B cell (primary cell): ENCODE measurements at places on chromosomes 3 and 15.

- no peak overlapping the region for H3K4me3 ChIP-seq
- H3K36me3 ChIP-seq = peaks cover 83% of the 10 kb centered on the region
- no peaks in the 10 kb centered on the region for H3K27me3 ChIP-seq
Measured at GRCh38 chr15:101056366-101057334, 137.5 kb downstream of the LRRK1 start.

DNA sequence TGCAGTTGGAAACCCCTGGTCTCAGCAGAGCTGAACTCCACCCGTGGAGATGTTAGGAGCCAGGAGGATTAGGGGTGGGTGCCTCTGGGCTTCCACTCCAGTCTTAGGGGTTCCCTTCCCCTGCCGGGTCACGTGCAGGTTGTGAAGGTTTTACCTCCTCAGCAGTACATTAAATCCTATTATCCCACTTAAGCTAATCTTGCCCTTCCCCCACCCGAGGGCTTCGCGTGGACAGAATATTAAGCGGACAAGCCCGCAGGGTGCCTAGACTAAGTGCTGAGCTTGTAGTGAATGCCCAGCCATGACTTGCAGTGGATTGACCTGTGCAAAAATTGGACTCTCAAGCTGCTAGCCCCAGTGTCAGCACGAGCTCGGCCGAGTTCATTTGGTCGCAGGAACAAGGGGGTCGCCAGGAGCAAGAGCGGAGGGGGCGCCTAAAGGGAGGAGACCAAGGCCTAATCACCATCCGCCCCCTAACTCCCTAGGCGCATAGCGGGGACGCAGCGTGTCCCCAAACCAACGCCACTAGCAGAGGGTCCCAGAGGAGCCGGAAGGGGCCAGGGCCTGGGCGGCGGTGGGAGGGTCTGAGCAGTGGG lies 498 bp upstream of the SEMA4B start:
- H3K27me3 ChIP-seq = no peaks in the 10 kb centered on the region
- peak overlapping the region; percentile 86 for H3K4me3 ChIP-seq
- peaks cover 58% of the 10 kb centered on the region for H3K4me1 ChIP-seq
- no peaks in the 10 kb centered on the region for H3K36me3 ChIP-seq

DNA sequence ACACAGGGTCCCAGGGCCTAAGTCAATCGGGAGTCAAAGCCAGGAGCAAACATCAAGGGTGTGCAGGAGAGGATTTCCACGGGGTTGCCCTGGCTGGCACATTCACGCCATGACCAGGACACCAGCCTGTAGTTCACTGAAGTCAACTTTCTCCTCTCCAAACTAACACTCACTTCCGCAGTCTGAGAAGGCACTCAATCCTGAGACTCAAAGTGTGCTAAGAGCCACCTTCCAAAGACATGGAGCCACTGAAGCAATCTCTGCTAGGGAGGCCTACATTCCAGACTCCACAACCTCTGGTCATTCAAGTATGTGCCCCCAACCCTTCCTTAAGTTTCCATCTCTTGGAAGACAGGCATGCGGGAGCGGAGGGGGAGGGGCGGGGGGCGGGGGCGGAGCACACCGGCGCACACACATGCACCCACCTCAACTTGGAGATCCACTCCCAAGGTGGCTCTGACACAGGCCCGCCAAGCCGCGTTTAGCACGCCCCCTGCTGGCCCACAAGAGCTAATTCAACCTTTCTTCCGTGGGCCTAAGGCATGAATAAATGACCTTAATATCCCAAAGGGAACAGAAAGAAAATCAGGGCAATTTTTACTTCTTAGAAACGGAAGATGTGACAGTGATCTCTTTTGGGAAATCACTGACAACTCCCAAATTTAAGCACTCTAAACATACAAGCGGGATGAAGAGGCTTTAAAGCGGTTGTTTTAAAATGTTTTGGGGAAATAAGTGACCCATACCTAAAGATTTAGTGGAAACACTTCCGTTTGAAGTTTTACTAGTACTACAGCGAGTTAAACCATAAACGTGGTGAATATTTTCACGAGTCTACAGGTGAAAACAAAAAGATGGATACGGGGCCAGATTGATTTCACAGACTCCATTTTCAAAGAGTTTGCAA lies 162.5 kb upstream of the CHRNA7 start:
- peaks cover 11% of the 10 kb centered on the region for H3K4me1 ChIP-seq
- DNase-seq = peak; percentile 57

- no peaks in the 10 kb centered on the region for H3K36me3 ChIP-seq
- no peak overlapping the region for H3K27ac ChIP-seq
- H3K4me3 ChIP-seq = no peak overlapping the region
Measured at GRCh38 chr3:94272016-94272415, 209.2 kb downstream of the NSUN3 start.

- no peaks in the 10 kb centered on the region for H3K4me1 ChIP-seq
- no peak overlapping the region for H3K4me3 ChIP-seq
- H3K27ac ChIP-seq = no peak overlapping the region
- no peaks in the 10 kb centered on the region for H3K27me3 ChIP-seq
- no peaks in the 10 kb centered on the region for H3K36me3 ChIP-seq
Measured at GRCh38 chr3:181454451-181455027, 257.2 kb upstream of the SOX2 start.

GRCh38 chr3:32684800-32685542 lies at the start of gene CNOT10:
CNOT10 (plus strand) TSS chr3:32685188; CDS start chr3:32685461, 273 bp downstream.
- H3K27me3 ChIP-seq = no peaks in the 10 kb centered on the region
- peak; percentile 97 for DNase-seq
- H3K36me3 ChIP-seq = no peaks in the 10 kb centered on the region
- peak within 1 kb of the TSS; percentile 95 for H3K27ac ChIP-seq

DNA sequence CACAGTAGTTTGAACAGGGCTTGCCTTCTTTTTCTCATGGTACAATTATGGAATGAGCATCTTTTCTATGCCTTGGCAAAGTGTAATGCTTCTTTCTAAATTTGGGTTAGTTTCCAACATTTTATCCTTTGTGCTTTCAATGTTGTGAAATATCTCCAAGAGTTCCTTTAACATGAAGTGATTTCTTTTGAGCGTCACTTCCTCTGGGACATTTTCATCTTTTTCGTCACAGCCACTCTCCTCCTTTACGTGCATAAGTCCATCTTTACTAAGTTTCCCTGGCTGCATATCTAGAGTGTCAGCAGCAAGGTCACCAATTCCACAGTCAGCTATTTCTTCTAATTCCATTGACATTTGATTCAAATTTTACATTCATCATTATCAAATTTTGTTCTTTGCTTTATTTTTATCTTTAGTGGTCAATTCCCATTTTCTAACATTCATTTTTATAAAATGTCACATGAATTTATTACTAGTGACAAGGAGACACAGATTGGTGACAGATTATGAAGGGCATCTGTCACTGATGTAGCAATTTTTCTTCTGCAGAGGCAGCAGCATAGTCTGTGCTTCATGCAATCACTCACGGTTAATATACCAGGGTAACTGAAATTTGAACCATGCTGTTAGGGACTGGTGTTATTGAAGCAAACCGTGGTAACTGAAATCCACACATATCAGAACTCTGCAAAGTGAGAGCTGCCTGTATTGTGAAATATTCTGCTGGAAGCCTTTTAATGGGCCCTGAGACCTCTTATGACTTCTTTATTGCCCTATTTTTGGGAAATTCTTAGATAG lies 126.5 kb upstream of the THBS1 start:
- H3K4me1 ChIP-seq = no peaks in the 10 kb centered on the region
- DNase-seq = no peak
- no peak overlapping the region for H3K27ac ChIP-seq
- H3K27me3 ChIP-seq = no peaks in the 10 kb centered on the region

- H3K4me3 ChIP-seq = no peak overlapping the region
- H3K27ac ChIP-seq = no peak overlapping the region
- no peaks in the 10 kb centered on the region for H3K36me3 ChIP-seq
- no peak for DNase-seq
- no peaks in the 10 kb centered on the region for H3K4me1 ChIP-seq
Measured at GRCh38 chr3:165759041-165759440, 78.2 kb downstream of the BCHE start.

GRCh38 chr15:63041402-63041973 lies 1.1 kb upstream of the TPM1 start:
- H3K36me3 ChIP-seq = no peaks in the 10 kb centered on the region
- DNase-seq = no peak
- H3K4me1 ChIP-seq = peaks cover 26% of the 10 kb centered on the region
- H3K4me3 ChIP-seq = no peak overlapping the region

DNA sequence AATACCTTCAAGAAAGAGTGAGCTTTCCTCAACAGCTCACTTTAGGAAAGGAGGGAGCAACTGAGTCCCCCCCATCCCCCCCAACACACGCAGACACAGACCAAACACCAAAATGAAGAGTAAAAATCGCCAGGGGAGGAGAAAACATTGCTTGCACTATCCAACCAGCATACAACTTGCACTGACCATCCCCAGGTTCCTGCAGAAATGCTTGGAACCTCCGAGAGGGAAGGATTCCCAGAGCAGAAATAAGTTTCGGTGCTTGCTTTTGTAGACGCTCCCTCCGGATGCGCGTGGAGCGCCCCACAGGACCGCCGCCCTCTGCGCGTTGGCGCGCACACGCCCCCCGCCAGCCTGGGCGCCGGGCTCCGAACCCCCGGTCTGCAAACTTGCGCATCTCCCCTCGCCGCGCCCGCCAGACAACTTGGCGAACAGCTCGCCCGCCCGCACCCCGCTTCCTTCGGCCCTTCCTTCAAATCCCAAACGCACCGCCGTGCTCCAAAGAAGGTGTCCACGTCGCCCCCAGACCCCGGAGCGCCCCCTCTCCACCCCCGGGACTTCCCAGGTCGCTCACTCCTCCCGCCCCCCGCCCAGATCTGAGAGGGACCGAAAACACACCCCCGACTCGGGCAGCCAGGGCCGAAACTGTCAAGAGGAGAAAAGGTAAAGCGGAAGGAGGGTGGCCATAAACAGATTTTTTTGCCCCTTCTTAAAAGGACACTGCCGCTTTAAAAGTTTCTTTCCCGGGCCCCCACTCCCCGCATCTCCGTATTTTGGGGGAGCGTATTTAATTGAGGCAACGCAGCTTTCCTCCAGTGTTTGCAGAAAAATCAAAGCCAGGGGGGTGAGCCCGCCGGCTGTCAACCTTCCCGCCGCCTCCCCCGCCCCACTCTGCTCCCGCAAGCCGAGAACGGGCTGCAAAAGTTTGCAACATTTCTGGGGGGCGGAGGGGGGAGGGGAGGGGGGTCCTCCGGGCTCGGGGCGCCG lies 859 bp downstream of the RORA start:
- H3K4me1 ChIP-seq = peaks cover 6% of the 10 kb centered on the region
- no peak overlapping the region for H3K4me3 ChIP-seq
- no peak for DNase-seq
- H3K27me3 ChIP-seq = no peaks in the 10 kb centered on the region

GRCh38 chr3:24683090-24683489 lies 188.4 kb upstream of the THRB start:
- no peak for DNase-seq
- no peak overlapping the region for H3K4me3 ChIP-seq
- no peaks in the 10 kb centered on the region for H3K36me3 ChIP-seq
- H3K27ac ChIP-seq = no peak overlapping the region
- H3K4me1 ChIP-seq = peaks cover 3% of the 10 kb centered on the region

- no peaks in the 10 kb centered on the region for H3K4me1 ChIP-seq
- no peaks in the 10 kb centered on the region for H3K36me3 ChIP-seq
- no peak for DNase-seq
- no peak overlapping the region for H3K4me3 ChIP-seq
Measured at GRCh38 chr3:62995119-62995518, 119.9 kb upstream of the CADPS start.

- no peak overlapping the region for H3K4me3 ChIP-seq
- no peaks in the 10 kb centered on the region for H3K27me3 ChIP-seq
- H3K27ac ChIP-seq = no peak overlapping the region
- no peaks in the 10 kb centered on the region for H3K36me3 ChIP-seq
- no peak for DNase-seq
- H3K4me1 ChIP-seq = no peaks in the 10 kb centered on the region
Measured at GRCh38 chr3:137854533-137855261, 90.6 kb downstream of the SOX14 start.

GRCh38 chr15:69096196-69096595 lies 64.2 kb upstream of the GLCE start:
- H3K4me3 ChIP-seq = no peak overlapping the region
- H3K36me3 ChIP-seq = no peaks in the 10 kb centered on the region
- no peak overlapping the region for H3K27ac ChIP-seq
- DNase-seq = no peak
- H3K27me3 ChIP-seq = no peaks in the 10 kb centered on the region
- no peaks in the 10 kb centered on the region for H3K4me1 ChIP-seq

DNA sequence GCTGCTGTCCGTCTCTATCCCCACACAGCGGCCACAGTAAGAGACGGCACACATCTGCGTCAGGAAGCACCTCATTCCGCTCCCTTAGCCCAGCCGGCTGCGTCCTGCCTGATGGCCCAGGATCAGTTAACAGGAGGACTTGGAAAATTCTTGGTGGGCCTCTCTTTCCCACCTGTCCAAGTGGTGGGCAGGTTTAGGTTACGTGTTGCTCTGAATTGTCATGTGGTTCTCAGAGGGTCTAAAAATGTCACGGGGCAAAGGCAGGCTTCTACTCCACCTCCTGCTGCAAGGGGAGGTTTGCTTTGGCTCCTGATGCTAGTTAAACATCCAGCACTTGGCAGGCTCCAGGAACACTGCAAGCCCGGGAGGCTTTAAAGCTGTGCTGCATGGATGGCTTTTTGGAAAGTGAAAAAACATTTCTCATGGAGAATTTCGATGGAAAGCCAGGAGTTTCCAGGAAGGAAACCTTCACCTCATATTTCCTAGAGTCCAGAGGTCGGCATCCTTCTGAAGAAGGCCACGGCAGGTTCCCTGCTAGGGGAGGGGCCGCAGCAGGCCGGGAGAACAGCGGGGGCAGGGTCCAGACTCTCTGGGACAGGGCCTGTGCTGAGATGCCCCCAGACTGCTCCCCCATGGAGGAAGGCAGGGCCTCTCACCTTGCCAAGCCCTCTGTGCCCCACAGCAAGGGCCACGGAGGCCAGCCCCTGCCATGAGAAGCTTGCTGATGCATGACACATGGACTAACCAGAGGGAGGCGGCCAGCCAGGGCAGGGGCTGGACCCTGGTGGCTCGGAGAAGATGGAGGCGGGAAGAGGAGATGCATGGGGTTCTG lies 10.8 kb downstream of the CTSH start:
- H3K4me3 ChIP-seq = no peak overlapping the region
- no peaks in the 10 kb centered on the region for H3K27me3 ChIP-seq
- H3K27ac ChIP-seq = no peak overlapping the region
- H3K36me3 ChIP-seq = peaks cover 76% of the 10 kb centered on the region
- H3K4me1 ChIP-seq = peaks cover 35% of the 10 kb centered on the region

- no peak for DNase-seq
- no peak overlapping the region for H3K27ac ChIP-seq
- H3K27me3 ChIP-seq = peaks cover 10% of the 10 kb centered on the region
- no peaks in the 10 kb centered on the region for H3K36me3 ChIP-seq
- H3K4me1 ChIP-seq = peaks cover 8% of the 10 kb centered on the region
Measured at GRCh38 chr3:39191111-39191510, 1.3 kb downstream of the XIRP1 start.

GRCh38 chr15:48653913-48654670 lies 8.6 kb upstream of the FBN1 start:
- no peak overlapping the region for H3K4me3 ChIP-seq
- H3K36me3 ChIP-seq = no peaks in the 10 kb centered on the region
- no peak overlapping the region for H3K27ac ChIP-seq
- DNase-seq = no peak
- H3K4me1 ChIP-seq = no peaks in the 10 kb centered on the region
- H3K27me3 ChIP-seq = no peaks in the 10 kb centered on the region

- no peak overlapping the region for H3K4me3 ChIP-seq
- H3K27me3 ChIP-seq = no peaks in the 10 kb centered on the region
- no peak for DNase-seq
- peaks cover 13% of the 10 kb centered on the region for H3K4me1 ChIP-seq
- H3K36me3 ChIP-seq = no peaks in the 10 kb centered on the region
- H3K27ac ChIP-seq = no peak overlapping the region
Measured at GRCh38 chr3:146466604-146467003, 2.8 kb downstream of the PLSCR2 start.

- H3K4me1 ChIP-seq = no peaks in the 10 kb centered on the region
- no peaks in the 10 kb centered on the region for H3K36me3 ChIP-seq
- no peak for DNase-seq
- H3K4me3 ChIP-seq = no peak overlapping the region
Measured at GRCh38 chr15:91559066-91559465, 294.4 kb upstream of the SLCO3A1 start.
